ENCODE measurements at places on chromosomes 1 and 21. TPM values are rescaled to one million over a fixed set of nuclear protein-coding genes. Genes with fewer than 3 reads are reported as not detected.

Gene TCHHL1
- not detected for total RNA-seq

Gene EXTL1
- total RNA-seq, result 2.5 TPM

Gene TAL1
- 5.8 TPM for total RNA-seq

Gene EDN2
- not detected for total RNA-seq

Gene RNF186
- not detected for total RNA-seq

Gene MRTO4
- total RNA-seq, result 33.2 TPM

Gene TMCC2
- total RNA-seq, result 38.3 TPM

Gene TRIM67
- total RNA-seq, result 29.3 TPM

Gene CTXND2
- not detected for total RNA-seq

Gene PRRX1
- total RNA-seq, result 10.6 TPM

Gene LDLRAD1
- not detected for total RNA-seq

Gene TBX15
- total RNA-seq, result 0.69 TPM

Gene CFAP107
- 3.0 TPM for total RNA-seq

Gene CFHR5
- not detected for total RNA-seq

Gene HOOK1
- total RNA-seq, result 19.6 TPM

Gene HTR6
- 0.92 TPM for total RNA-seq

Gene UBL4B
- not detected for total RNA-seq

Gene PRDM15
- 7.2 TPM for total RNA-seq

Gene CHIA
- not detected for total RNA-seq

Gene SPRR2A
- not detected for total RNA-seq

Gene GRHL3
- 0.23 TPM for total RNA-seq

Gene LCE1F
- total RNA-seq, result not detected

Gene SLAMF1
- not detected for total RNA-seq

Gene CFH
- total RNA-seq, result 12.2 TPM

Gene PBX1
- total RNA-seq, result 142 TPM

Gene SAMD11
- total RNA-seq, result 4.4 TPM

Gene ERICH3
- 20.3 TPM for total RNA-seq

Gene GSTM1
- 15.0 TPM for total RNA-seq

Gene AIM2
- 9.9 TPM for total RNA-seq

Gene IL10
- total RNA-seq, result 0.46 TPM

Gene RHBDL2
- 0.46 TPM for total RNA-seq

Gene SLC45A1
- total RNA-seq, result 10.8 TPM

Gene FCRL2
- total RNA-seq, result not detected

Gene HPCA
- 83.5 TPM for total RNA-seq

Gene C1orf116
- not detected for total RNA-seq

Gene ACTA1
- total RNA-seq, result 0.23 TPM

Gene VWA5B1
- total RNA-seq, result 4.8 TPM

Gene MIXL1
- not detected for total RNA-seq

Gene OR2L2
- total RNA-seq, result 0.92 TPM
